Stimulated activated CD8-positive, alpha-beta memory T cell treated with anti-CD3 and anti-CD28 coated beads, Interleukin-2, amount 100 ng/mL, for 1 hour (primary cell): ENCODE measurements at places on chromosomes 16 and 17.
A peak's percentile ranks its signal among the peaks of the same experiment; 100 is the strongest.

DNA sequence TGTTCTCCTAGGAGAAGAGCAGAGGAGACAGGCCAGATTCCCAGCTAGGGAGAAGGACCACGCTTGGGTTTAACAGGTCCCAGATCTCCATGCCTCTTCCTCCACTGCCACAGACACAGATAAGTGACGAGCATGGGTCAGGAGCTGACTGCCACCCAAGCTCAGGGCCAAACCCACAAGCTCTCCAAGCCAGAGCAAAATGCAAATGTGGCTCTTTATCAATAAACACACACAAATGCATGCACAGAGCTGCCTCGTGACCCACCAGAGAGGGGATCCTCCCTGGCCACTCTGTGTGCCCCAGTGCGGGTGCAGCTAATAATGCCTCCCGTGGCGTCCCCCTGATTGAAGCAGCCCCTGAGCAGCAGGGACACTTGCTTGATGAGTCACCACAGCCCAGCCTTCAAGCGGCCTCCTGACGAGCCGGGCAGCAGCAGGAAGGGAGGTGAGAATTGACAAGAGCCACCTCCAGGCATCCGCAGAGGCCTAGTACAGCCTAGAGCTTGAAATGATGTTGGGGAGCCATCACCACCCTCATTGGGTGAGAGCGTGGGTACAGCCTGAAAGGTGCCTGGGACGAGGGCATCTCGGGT, 143.9 kb downstream of the CCDC182 start:
- DNase-seq = no peak

- DNase-seq = no peak
Measured at GRCh38 chr17:57368637-57369336, 112.5 kb downstream of the MSI2 start.

DNA sequence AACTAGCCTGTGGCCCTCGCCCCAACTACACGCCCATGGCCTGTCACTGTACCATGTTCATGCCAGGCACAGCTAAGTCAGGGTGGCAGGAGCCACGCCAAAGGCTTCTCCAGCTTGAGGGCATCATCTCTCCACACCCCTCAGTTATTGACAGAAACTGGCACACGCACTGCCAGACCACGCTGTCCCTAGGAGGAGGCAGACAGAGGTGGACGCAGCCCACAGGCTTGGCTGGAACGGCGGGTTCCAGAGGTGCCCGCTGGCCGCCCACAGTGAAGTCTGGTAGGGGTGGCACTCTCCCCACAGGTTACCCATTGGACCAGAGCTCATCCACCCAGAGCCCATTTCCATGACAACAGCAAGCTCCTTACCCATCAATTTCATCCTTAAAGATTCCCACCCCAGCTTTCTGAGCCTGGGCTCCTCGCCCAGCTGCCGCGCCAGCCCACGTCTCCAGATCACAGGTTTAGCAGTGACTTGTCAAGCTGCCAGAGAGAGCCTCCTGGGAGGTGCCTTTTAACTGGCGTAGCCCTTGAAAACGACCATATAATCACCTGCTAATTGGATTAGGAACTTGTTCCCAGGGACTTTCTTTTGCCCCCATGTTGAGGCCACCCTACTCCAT, 27.9 kb downstream of the RPRML start:
- no peak for DNase-seq

DNA sequence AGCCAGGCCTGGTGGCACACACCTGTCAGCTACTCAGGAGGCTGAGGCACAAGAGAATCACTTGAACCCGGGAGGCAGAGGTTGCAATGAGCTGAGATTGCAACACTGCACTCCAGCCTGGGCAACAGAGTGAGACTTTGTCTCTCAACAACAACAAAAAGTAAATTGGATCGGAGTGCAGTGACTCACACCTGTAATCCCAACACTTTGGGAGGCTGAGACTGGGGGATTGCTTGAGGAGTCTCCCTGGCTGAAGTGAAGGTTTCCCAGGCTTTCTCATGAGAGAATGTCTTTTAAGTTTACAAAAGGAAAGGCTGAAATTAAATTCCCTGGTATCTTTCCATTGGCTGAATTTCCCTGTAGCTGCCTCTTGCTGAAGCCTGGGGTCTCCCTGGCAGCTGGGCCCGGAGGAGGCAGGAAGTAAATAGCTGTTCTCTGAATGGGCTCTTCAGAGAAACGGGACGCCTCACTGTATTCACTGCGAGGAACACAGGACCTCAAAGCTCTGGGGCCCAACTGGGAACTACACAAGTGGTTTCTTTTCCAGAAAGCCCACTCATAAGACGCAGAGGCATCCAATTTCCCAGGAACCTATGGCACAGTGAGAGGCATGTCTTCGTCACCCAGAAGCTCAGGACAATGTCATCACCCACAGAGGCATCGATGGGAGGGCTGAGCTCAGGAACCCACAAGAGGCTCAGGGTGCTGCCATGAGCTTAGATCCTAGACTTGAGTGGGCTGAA, 77.4 kb upstream of the SMURF2 start:
- DNase-seq = no peak

DNA sequence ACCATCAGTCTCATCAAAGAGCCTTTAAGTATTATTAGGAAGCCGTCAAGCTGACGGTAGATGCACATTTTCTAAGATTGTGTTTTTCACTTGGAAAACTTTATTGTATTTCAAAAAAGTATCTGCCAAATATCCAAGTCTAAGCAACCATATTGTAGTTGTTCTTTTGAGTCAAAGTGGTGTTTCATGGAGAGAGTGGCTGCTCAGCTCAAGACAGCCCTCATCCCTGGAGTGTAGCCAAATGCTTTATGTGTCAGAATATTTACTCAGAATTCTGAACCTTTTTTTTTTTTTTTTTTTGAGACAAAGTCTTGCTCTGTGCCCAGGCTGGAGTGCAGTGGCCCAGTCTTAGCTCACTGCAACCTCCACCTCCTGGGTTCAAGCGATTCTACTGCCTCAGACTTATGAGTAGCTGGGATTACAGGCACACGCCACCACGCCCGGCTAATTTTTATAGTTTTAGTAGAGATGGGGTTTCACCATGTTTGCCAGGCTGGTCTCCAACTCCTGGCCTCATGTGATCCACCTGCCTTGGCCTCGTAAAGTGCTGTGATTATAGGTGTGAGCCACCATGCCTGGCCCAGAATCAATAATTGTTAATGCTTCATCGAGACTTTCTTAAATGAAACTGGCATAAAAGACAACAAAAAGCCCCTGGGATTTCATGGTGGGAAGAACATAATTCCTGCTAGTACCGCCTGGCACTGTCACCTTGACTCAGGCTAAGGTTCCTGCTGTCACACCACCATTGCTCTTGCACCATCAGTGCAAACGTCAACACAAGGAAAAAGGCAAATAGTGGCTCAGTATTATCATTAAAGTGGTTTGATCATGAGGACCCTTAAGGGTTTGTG, 45.5 kb downstream of the PRKCA start:
- DNase-seq = no peak

DNA sequence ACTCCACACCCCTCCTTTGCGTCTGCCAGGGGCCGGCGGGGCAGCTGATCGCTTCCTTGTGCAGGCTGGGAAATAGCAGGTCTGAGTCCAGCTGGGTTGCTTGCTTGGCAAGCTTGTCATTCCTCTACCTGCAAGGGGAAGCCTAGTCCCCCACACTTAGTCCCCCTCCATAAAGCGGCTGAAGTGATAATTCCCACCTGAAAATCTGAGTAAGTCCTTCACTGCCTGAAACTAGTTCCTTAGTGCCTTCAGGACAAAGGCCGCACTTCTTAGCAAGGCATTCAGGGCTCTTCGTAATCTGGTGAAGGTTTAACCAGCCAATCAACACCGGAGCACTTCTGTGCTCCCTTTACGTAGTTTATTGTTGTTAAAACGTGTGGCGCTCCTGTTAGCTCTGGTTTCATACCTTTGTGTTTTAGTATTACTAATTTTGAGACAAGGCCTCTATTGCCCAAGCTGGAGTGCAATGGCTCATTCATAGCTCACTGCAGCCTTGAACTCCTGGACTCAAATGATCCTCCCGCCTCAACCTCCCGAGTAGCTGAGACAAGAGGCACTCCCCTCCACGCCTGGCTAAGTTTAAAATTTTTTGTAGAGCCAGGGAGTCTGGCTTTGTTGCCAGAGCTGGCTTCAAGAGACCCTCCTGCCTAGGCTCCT, 817 bp downstream of the PSKH1 start:
- no peak for DNase-seq

DNA sequence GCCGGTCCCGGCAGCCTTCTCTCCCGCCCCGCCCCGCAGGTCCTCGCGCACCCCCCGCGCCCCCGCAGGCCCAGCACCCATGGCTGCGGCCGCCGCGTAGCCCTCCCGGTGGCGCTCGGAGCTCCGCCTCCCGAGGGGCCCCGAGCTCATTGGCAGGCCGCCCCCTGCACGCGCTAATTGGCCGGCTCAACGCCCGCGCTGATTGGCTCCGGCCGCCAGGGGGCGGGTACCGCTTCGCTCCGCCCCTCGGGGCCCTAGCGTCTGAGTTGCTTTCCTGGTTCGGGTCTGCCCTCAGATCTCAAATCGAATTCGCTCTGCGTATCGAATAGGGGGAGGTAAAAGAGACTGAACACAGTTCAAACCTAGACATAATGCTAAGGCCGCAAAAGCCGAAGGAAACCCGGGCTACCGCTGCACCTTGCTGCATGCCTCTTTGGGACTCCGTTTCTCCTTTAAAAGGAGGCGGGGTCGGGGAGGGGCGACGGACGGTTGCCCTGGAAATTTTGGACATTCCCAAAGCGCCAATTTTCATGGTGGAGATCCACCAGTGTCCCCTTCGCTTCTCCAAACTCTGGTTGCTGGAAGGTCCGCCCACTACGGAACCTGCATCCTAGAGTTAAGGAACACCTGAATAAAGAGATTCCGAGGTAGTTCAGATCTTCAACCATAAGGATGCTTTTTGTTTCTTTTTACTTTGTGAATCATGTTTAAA, at the start of gene DEXI:
Gene DEXI, minus strand, starts transcription at position 117 of the 712 bp plus-strand sequence. CDS start 463 bp downstream, outside the sequence.
- peak; percentile 90 for DNase-seq

- peak; percentile 79 for DNase-seq
Measured at GRCh38 chr17:40317880-40318829, 9.2 kb downstream of the RARA start.

DNA sequence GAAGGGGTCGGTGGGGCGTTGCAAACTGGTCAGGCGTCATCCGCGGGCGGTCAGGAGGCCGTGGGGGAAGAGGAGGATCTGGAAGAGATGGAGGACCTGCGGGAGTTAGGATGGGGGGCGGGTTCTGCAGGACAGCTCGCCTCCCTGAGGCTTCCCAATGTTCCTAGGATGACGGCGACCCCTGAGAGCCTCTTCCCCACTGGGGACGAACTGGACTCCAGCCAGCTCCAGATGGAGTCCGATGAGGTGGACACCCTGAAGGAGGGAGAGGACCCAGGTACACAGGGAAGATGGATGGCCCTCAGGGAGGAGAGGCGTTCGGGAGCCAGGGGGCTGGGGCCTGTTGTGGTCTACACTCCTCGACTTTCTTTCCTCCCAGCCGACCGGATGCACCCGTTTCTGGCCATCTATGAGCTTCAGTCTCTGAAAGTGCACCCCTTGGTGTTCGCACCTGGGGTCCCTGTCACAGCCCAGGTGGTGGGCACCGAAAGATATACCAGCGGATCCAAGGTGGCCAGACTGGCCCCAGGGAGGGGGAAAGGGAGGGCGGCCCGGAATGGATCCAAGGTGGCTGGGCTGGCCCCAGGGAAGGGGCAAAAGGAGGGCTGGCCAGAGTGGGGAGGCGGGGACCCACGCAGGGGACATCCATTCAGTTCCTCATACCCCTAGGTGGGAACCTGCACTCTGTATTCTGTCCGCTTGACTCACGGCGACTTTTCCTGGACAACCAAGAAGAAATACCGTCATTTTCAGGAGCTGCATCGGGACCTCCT, 839 bp downstream of the PLD2 start:
- no peak for DNase-seq

DNA sequence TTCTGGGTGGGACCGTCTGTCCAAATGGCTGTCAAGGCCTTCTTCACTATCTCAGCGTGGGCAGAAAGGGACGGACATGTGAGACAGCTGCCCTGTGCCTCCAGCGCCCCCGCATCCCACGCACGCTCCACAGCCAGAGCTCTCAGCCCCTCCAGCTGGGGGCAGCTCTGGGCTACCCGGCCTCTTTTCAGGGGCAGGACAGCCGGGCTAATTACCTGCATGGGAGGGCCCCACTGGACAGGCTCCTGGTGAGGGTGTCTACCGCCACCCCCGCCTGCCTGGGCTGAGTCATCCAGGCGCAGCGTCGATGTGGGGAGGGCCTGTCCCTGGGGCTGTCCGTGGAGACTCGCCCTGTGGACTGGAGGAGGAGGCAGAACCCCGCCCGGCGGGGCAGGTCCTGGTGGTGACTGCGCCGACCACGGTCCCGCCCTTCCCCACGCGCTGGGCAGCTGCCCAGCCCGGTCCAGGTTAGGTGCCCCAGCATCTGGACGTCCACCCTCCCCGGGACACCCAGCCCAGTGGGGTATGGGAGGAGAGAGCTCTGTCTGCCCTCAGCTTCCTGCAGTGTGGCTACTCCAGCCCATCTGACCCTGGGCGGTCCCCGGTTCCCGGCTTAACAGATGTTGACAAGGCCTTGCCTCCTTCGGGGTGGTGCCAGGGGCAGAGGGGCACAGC, 5.9 kb upstream of the METRNL start:
- DNase-seq = no peak

DNA sequence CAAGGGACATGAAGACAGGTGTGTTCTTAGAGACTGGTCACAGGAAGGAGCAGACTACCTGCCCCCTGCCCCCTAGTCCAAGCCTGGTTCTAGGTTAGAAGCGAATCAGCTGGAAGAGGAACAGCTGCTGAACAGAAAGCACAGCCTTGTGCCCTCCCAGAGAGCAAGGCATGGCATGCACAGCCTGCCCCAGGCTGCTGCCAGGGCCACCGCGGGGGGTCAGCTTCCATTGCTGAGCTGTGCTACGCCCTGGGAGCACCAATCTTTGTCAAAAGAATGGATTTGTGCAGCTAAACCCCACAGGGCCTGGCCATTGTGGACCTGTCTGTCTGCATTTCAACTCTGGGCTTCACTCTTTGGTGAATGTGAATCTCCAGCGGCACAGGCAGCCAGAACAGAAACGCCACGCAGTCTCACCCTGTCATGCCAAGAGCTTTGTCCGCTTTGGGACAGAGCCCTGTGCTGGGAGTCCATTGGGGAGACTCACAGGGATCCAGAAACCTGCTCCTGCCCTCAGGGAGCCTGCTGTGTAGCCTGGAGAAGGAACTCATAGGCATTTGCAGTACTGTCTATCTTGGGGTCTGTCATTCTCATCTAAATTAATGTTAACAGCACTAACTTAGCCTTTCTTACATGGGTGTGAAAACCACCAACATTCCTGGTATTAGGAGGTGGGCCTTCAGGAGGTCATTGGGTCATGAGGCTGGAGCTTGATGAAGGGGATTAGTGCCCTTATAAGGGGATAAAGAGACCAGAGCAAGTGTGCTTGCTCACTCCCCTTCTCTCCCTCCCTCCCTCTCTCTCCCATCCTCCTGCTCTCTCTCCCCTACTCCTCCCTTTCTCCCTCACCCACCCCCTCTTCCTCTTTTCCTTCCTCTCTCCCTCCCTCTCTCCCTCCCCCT, 25.6 kb upstream of the CDRT4 start:
- no peak for DNase-seq
